ENCODE measurements at places on chromosomes 12 and 14.

GRCh38 chr12:124449623-124450375 lies 117.6 kb downstream of the NCOR2 start:
- DNase-seq = no peak

DNA sequence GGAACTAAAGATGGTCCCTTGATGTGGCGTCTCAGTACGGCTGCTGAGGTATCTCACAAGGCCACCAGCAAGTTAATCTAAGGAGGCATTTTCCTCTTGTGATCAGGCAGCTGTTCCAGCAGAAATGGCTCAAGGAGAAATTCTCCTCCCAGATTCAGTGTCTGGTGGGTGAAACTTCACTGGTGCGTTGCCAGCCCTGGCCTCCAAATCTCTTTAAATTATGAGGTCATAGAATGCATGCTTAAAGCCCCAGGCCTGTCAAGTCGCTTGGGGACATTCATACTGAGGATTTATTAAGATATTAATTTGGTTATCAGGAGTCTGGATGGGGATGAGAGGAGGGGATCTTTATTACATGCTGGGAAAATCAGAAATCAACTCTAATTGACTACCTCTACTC lies 72.9 kb downstream of the PPP2R5C start:
- no peak for DNase-seq

- no peak for DNase-seq
Measured at GRCh38 chr14:68687746-68688145, 105.1 kb downstream of the ZFP36L1 start.

DNA sequence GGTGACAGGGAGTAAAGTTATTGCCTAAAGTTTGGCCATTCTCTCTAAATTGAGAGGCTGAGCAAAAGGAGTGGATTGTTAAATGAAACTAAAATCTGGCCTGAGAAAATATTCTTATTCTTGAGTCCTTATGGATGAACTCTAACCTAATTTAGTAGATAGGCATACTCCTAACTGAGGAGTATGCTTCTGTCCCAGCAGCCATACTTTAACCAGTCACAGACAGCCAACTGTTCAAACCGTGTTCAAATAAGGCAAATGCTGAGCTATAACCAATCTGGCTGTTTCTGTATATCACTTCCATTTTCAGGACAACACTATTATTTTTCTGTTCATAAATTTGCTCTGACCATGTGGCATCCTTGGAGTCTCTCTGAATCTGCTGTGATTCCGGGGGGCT lies 75.9 kb upstream of the RERGL start:
- no peak for DNase-seq

DNA sequence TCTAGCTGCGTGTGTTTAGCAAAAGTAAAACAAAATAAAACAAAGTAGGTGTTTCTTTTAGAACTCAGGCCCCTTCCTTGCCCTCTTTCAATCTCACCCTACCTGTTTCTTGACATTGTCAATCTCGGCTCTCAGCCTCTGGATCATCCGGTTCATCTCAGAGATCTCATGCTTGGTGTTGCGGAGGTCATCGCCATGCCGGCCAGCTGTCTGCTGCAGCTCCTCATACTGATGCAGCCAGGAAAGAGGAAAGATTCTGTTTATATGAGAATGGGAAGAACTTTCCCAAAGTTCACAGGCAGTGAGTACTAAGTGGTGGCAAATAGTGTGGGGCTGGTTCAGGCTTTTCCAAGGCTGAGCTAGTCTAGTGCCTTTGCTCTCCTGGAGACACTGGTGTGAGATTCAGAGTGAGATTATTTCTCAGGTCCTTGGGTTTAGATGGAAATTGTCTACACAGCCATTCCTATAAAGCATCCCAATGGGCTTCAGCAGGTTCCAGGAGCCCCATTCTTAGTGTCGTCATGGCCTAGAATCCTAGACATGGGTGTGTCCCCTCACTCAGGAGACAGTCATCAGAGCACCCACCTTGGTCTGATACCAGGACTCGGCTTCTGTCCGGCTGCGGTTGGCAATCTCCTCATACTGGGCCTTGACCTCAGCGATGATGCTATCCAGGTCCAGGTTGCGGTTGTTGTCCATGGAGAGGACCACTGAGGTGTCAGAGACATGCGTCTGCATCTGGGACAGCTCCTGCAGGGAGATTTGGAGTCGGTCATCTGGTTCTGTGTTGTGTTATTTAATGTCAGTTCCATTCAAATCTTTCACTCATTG lies 3.0 kb downstream of the KRT5 start:
- DNase-seq = no peak

- no peak for DNase-seq
Measured at GRCh38 chr12:48037267-48037915, 33.1 kb upstream of the COL2A1 start.

DNA sequence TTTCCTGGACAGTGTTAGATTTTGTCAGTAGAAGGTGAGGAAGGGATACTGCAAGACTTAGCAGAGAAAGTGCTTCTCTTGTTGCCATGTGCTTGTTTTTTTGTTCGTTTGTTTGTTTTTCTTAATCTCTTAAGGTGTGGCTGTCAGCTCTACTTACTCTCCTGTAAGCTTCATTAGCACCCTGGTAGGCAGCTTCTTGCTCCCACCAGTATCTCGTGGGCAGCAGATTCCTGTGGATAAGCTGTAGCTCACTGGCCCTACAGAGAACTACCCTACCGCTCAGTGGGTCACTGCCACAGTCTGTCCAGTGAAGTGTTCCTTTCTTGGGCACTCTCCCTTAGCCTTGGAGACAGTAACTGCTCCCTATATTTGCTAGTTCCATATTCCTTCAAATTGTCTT lies 30.1 kb downstream of the VRK1 start:
- DNase-seq = no peak

GRCh38 chr14:89807892-89808291 lies 146.6 kb downstream of the EFCAB11 start:
- DNase-seq = no peak

DNA sequence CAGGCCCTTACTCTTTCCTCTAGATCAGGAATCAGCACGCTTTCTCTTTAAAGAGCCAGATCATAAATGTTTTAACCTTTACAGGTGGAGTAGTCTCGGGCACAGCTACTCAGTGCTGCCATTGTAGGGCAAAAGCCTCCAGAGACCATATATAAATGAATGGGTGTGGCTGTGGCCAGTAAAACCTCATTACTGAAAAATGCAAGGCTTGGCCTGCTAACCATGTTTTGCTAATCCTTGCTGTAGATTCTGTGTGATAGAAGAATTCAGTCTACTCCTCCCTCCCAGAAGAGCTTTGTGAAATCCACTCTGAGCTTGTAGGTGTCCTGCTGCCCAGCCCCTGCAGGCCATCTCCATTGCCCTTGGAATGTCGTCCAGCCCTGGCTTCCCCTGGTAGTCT lies 58.1 kb downstream of the HSP90AA1 start:
- DNase-seq = no peak

DNA sequence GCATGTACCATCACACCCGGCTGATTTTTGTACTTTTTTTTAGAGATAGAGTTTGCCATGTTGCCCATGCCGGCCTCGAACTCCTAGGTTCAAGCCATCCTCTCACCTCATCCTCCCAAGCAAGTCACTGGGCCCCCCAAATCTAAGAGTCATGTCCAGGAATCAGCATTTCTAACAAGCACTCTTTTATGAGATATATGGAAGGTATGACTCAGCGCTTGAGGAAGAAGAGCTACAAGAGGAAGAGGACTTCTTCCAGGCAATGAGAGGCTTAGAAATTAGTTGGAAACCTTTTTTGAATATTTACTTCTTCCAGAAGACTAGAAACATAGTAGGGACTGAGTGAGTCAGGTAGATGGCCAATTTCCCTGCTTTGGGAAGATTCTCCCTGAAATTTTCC lies 114.5 kb downstream of the HMGA2 start:
- no peak for DNase-seq

DNA sequence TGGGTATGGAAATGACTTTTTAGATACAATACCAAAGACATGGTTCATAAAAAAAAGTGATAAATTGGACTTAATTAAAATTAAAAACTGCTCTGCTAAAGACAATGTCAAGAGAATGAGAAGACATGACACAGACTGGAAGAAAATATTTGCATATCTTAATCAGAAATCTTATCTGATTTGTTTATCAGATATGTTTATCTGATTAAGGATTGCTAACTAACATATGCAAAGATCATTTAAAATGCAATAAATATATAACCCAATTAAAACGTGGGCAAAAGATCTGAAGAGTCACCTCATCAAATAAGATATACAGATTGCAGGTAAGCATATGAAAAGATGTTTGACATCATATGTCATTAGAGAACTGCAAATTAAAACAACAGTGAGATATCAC lies 10.0 kb upstream of the MMP19 start:
- DNase-seq = no peak

- DNase-seq = no peak
Measured at GRCh38 chr14:64965356-64966000, 6.7 kb downstream of the RAB15 start.

GRCh38 chr14:61567838-61568571 lies 127.3 kb upstream of the HIF1A start:
- DNase-seq = no peak

DNA sequence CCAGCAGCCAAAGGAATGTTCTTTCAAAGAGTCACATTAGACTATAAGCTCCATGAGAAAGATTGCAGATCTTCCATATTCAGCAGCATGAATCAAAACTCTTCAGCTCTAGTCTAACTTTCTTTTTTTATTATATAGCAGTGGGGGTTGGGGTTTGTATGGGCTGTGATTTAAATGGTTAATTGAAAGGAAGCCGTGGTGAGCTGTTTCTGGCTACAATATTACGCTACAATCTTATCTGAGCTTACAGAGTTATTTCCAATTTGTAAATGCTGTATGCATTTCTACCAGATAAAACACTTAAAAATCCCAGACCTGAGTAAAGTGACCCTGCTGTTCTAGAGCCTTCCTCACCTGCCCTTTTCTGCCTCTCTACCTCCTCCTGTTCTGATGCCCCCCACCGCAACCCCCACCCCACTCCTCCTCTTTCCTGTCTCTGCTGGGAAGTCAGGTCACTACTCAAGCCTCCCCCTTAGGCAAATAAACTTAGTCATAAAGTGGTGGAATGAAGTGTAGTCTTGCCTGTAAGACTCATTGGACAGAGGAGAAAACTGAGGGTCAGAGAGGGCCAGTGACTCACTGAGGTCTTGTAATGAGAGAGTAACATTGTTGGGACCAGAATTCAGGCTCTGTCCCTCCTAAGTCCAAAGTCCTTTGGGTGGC lies 1089.5 kb downstream of the BCL11B start:
- no peak for DNase-seq

DNA sequence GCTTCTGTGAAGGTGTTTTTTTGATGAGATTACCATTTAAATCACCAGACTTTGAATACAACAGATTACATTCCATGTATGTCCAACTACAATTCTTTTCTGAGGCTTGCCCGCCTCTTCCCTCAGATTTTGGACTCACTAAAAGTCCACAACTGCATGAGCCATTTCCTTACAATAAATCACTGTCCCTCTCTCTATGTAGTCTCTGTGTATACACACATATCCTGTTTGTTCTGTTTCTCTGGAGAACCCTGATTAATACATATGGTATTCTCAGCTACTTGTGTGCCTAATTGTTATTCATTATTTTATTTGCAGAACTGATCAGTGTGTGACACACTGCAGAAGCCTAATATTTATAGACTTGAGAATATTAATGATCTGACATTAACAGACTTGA lies 2.4 kb upstream of the MIPOL1 start:
- DNase-seq = no peak

DNA sequence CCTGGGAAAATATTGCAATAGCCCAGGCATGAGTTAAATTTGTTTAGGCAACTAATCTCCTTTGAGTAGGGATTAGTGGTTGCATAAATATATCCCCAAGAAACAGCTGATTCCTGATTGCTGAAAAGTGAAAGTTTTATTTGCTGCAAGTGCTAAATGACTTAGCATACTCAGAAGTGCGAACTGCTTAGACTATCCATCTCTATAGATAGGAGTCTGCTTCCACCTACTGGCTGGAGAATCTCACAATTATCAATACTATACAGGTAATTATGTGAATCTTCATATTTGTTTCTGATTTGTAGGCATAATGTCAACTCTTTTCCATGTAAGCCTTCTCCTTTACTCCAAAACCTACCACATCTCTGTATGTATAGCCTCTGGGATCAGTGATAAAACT lies 12.0 kb upstream of the SLCO1B3 start:
- DNase-seq = peak; percentile 18

GRCh38 chr14:53147893-53148292 lies 5.2 kb downstream of the DDHD1 start:
- DNase-seq = no peak

DNA sequence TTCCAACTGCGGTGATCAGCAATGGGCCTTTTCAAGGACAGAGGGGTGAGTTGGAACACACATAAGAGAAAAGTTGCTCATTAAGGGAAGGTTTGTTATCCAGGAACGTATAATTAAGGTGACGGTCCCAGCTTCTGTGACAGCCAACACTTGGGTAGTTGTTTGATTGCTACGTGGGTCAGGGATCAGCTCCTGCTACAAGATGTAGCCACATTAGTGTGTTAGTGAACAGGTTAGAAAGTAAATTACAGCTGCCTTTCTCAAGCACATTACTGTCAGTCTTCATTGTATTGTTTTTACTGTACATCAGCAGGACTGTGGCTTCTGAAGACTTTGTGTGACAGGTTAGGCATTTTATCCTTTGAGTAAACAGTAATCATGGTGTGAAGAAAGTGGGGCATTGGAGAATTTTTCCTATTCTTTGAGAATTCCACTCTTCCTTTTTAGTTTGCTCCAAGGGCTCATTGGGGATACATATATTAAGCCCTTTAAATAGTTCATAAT lies 230.5 kb downstream of the EGLN3 start:
- peak; percentile 24 for DNase-seq

DNA sequence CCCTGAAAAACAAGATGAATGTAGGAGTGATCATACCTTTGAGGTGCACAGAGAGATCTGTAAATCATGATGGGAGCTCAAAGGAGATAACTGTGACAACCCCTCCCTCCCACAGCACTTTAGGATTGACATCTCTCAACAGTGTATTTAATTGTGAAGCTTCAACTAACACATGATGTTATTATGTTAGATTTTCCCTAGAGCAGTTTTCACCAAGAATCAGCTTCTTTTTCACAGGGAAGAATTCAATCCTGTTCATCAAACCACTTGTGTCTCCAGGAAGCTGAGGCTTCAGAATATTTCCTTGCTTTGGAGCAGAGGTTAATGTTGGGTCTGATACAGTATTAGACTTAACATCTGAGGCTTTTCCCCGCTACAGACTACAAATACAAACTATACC lies 11.8 kb downstream of the RPS6KA5 start:
- DNase-seq = no peak

- no peak for DNase-seq
Measured at GRCh38 chr14:54465654-54466053, 23.1 kb downstream of the GMFB start.

DNA sequence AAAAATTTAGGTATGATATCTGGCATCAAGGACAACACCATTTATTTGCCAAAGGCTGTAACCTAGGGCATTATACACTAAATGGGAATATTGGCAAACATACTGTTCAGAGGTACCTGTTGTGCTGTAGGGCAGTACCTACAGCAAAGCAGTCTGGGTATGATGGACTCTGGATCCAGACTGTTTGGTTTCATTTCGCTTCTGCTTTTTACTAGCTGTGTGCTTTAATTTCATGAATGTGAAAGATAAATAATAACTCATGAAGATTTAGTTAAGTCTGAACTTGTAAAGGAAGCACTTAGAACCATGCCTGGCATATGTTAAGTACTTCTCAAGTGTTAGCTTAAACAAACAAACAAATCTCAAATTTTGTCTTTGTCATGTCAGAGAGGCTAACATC lies 17.7 kb upstream of the SLC38A2 start:
- no peak for DNase-seq

GRCh38 chr14:102182936-102183619 lies 43.4 kb downstream of the WDR20 start:
- no peak for DNase-seq

Data from NCI-H2081 (cell line).